Immature natural killer cell (primary cell): ENCODE measurements at places on chromosomes 7 and 10.

- DNase-seq, result no peak
These were observed 126.3 kb downstream of the NRP1 start for GRCh38 chr10:33208166-33208565.

GRCh38 chr7:18590241-18590640, 94.7 kb downstream of the HDAC9 start:
- DNase-seq, result no peak

DNA sequence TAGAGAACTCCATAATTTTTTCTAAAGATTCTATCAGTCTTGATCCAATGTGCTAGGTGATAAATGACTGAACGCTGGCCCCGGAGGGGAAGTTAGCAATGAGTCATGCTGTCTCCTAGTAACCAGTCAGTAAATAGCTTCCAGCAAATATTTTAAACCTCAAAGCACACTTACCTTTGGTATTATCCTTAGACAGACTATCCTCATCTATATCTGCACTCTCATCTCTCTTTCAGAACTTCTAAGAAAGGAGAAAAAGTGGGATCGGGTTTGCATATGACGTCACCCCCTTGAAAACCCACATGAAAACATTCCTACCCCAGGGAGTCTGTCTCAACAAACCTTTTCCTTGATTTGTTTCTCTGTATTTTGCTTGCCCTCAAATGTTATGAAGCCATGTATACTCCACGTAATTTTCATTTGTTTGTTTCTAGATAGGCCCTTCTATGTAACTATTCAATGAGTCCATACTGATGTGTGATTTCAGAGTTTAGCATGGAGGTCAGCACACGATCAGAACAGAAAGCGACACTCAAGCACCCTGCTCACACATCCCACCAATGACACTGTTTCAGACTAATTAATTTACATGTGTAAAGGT, 174.9 kb upstream of the NRP1 start:
- no peak for DNase-seq

- no peak for DNase-seq
These were observed 1.7 kb upstream of the NCAPG2 start for GRCh38 chr7:158706273-158706704.

DNA sequence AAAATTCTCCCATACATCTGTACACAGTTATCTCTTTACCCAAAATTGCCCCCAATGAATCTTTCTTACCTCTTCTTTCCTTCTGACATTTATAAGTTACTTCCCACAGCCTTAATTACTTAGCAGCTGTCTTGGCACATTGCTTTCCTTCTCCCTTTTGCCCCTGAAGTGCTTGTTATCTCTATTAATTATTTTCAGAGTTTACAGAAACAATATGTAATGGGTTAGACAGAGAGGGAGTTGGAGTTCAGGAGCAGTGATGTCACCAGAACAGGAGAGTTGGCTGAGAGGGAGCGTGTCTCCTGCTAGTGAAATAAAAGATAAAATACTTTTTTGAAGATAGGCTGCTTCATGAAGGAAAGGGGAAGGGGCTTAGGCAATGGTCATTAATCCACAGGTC, 57.4 kb downstream of the ITGB8 start:
- DNase-seq, result no peak

GRCh38 chr7:132740176-132740575, 163.9 kb upstream of the PLXNA4 start:
- no peak for DNase-seq

DNA sequence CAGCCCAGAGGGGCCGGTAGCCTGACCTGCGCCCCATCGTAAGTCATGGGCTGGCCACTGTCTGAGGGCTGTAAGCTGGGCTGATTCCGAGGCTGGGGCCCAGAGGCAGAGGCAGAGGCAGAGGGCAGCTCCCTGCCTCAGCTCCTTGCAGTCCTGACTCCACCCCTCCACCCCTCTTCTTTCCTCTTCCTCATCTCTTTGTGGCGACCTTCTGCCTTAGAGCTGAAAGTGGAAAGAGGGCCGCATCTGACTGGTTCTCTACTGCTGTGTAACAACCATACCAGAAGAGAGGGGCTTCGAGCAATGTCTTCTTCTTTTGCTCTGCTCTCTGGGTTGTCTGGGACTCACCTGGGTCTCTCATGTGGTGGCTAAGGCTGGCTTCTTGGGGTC, 179.1 kb downstream of the RPS24 start:
- no peak for DNase-seq

DNA sequence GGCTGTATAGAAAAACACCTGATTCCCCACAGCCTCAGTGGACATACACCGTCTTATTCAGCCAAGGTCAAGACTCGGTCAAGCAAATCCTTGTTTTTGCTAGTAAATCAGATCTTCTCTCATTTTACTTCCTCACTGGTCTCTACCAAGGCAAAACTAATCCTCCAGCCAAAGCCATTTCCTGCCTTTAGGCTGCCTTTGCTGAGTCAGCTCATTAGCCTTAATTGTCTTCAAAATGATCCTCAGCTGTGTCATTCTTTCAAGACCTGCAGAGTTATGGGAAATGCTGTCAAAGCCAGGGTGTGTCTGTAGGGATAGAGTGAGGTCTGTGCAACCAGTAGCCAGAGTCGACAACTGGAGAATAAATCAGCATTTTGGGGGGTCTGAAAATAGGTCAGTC, 107.2 kb upstream of the FAM180A start:
- DNase-seq, result no peak

- DNase-seq, result no peak
These were observed 74.0 kb upstream of the CCDC6 start for GRCh38 chr10:59980356-59980755.

DNA sequence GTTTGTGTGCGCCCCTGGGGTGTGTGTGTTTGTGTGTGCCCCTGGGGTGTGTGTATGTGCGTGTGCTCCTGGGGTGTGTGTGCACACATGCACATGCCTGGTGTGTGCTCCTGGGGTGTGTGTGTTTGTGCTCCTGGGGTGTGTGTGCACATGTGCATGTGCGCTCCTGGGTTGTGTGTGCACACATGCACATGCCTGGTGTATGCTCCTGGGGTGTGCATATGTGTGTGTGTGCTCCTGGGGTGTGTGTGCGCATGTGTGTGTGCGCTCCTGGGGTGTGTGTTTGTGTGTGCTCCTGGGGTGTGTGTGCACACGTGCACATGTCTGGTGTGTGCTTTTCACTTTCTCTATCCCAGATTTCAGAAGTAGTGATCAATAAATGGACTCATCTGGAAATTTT, 321.0 kb downstream of the WDR37 start:
- no peak for DNase-seq
